Activated T-helper 9 cell treated with anti-CD3 and anti-CD28 coated beads, Interleukin-2, amount 50 U/mL, for 16 hours (primary cell): ENCODE measurements at places on chromosomes 3 and 15.

DNA sequence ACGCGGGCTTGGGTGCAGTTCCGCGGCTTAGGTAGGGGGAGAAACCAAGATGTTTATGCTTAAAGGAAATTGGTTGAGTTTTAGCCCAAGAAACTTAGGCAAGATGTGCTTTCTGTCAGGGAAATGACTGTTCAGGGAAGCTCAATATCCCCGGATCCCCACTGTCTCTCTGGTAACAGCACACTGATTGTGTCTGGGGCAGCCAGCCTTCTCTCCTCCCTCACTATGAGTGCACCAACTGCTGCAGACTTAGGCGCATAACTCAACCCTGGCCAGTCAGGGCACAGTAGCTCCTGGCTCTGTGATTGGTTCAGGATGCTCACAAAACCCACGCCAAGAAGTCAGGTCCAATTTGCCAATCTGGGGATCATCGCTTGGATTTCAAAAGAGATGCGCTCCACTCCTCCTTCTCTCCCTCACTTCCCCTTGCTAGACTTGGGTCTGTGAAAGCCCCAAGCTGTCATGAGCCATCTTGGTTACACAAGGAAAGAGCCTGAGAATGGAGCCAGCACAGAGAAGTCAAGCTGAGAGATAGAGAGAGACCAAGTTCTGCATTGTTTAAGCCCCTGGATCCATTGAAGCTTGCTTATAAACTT, 42.5 kb upstream of the CACNA2D3 start:
- no peak for DNase-seq

- no peak for DNase-seq
These were observed 40.5 kb downstream of the OSTN start for GRCh38 chr3:191239407-191240031.

- no peak for DNase-seq
These were observed 93.8 kb downstream of the FRMD5 start for GRCh38 chr15:44101286-44101685.

- no peak for DNase-seq
These were observed 33.5 kb downstream of the ABCC5 start for GRCh38 chr3:183984127-183984740.

DNA sequence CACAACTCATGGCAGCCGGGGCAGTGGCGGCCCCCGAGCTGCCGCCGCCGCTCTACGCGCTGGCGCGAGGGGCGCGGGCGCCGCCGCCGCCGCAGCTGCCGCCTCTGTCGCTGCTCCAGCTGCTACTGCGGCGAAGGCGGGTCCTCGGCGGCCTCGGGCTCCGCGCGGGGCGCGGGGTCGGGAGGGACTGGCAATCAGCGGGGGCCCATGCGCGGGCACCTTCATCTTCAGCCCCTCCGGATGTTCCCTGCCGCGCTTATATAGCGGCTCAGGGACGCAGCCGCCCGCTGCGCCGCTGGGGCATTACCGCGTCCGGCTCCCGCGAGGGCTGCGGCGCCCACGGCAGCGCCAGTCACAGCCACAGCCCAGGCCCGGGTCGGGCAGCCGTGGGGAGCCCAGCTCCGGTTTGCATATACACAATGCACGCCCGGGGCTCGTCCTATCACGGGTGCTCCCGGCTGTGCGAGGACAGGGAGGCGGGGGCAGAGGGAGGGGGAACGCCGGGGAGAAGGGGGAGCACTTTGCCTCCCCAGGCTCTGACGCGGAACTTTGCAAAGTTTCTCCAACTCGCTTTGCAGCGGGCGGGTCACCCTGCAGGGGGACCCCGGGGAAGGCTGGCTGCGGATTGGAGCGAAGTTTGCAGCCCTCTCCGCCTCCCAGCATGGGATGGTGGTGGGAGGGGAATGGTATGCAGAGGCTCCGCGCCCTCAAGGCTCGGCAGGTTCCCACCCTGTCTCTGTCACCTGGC, at the start of gene VGLL3:
Gene VGLL3, minus strand, starts transcription at position 416 of the 748 bp plus-strand sequence. Its CDS starts 406 bp downstream, at position 10.
- DNase-seq = no peak

DNA sequence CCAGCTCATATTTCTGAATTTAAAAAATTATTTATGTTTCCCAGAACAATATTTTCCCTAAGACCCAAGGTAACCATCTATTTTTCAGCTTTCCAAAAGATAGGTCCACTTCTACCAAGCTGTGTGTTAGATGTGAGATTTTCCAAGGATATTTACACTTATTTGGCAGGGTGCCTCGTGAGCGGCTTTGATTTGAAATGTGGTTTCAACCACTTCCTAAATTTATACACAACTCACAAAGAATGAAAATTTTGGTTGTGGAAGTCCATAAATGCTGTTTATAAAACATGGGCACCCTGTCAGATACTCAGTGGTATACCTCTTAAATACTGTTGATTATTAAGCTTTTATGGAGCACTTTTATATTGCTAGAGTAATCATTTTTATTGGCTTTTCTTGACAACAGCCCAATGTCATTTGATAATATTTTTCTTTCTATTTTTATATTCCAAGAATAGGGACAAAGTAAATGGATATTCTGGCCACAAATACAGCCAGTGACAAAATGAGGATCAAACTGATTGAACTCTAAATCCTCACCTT, 57.6 kb downstream of the GAP43 start:
- no peak for DNase-seq

GRCh38 chr3:150184426-150185071, 213.9 kb upstream of the PFN2 start:
- DNase-seq = no peak

DNA sequence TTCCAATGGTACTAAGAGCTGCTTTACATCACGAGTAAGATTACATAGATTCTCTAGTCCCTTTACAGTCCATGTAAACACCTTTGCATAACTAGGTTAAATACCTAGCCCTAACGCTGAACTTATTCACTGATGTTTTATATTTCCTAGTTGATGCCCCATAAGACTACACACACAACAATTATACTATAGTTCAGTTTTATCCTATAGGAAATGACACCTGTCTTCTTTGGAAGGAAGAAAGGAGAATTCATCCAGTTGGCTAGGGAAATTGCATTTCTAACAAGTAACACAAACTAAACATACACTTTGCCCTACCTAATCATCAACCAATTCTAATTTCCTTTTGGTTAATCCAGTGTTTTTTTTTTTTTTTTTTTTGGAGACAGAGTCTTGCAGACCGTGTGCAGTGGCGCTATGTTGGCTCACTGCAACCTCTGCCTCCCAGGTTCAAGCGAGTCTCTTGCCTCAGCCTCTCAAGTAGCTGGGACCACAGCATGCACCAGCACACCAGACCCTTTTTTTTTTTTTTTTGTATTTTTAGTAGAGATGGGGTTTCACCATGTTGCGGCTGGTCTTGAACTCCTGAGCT, 13.9 kb downstream of the PDE12 start:
- no peak for DNase-seq

- no peak for DNase-seq
These were observed 8.0 kb upstream of the LTF start for GRCh38 chr3:46472736-46473135.

GRCh38 chr15:54810031-54810430, 386.7 kb downstream of the RSL24D1 start:
- no peak for DNase-seq
